ENCODE measurements at places on chromosomes 1 and 21.

GRCh38 chr1:166814611-166815010, 24.7 kb upstream of the POGK start:
- DNase-seq = no peak

GRCh38 chr1:194474701-194475100, 1288.3 kb upstream of the B3GALT2 start:
- DNase-seq = no peak

GRCh38 chr1:24103408-24103807, 8.5 kb downstream of the MYOM3 start:
- no peak for DNase-seq

DNA sequence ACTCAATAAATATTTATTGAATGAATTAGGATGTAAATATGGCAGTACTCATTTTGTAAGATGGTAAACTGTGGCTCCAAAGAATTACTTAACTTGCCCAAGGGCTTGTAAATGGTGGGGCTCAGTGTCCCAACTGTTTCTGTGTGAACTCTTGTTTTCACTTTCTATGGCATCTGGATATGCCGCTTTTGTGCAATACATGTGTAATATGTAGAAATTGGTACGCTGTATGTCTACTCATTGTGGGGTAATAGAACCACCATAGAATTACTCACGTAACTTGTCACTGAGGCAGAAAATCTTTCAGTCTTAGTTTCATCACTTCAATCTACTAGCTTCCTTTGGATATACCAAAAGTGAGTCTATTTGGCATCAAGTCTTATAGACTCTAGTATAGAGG, 977 bp downstream of the PRPF3 start:
- DNase-seq = no peak

DNA sequence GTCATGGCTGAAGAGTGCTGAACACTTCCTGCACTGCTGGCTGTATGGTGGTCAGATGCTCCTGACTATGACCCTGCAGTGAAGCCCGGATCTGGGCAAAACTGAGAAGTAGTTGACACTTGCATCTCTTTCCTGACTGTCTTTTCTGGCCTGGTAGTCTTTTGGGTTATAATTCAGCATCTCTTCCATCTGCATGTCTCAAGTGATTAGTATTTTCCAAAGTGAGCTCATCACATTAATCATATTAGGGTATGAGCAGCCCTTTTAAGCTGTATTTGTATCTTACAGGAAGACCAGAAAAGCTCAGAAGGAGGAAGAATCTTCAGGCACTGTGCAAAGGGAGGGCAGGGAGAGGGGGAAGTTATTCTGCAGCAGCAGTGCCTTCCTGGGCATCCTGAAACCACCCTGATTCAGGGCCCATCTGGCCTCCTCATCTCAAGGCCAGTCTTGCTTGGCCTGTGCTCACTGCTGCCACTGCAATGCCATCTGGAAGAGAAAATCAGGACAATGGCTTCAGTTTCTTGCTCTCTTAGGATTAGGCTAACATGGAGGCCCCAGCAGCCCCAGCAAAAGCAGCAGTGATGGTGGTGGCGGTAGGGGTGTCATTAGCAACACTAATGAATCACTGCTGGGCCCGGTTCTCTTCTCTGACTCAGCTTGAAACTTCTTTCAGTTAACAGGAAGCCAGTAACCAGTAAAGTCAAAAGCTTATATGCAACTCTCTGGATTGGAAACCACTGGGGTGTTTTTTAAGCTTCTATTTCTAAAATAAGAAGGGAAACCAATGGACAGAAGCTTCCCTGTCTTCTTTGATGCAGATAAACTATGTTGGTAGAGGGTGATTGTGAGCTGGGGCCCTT, 63.3 kb upstream of the WDR26 start:
- no peak for DNase-seq

DNA sequence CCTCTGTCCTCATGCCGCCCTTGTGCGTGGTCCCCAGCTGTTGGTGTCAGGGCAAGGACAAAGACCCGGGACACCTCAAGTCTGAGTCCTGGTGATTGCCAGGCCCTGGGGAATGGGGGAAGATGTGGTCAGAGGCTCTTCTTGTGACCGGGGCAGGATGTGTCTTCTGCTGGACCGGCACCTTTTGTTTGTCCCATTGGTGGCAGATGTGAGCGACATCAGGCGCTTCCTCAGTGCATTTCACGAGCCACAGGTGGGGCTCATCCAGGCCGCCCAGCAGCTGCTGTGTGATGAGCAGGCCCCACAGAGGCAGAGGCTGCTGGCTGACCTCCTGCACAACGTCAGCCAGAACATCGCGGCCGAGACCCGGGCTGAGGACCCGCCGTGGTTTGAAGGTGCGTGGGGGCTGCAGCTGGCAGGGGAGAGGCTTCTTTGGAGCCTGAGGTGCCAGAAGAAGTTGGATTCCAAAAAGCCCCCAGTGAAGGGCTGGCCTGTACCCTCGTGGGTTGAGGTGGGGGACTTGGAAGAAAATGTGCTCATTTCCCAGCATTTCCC, 8.4 kb downstream of the DFFB start:
- no peak for DNase-seq

- DNase-seq = no peak
Observed at GRCh38 chr1:159675046-159675445, 39.3 kb downstream of the CRP start.

GRCh38 chr1:98924977-98925376, 79.7 kb downstream of the PLPPR5 start:
- no peak for DNase-seq

DNA sequence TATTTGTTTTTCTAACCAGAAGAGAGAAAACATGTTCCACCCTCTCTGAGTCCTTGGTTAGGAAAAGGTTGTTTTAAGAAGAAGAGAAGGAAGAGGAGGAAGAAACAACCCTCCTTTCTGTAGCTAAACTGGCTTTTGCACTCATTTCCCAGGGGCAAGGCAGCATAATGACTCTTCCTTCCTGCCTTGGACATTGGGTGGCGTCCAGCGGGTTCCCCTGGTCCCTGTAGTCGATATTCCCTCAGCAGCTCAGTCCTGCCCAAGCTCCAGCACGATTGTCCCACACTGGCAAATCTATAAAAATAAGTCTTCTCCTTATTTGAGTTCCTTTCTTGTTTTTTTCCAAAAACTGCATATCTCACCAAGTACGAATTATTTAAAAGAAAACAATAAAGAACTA, 81.2 kb downstream of the TEX35 start:
- no peak for DNase-seq

GRCh38 chr1:165595246-165595938, 35.6 kb upstream of the MGST3 start:
- no peak for DNase-seq

DNA sequence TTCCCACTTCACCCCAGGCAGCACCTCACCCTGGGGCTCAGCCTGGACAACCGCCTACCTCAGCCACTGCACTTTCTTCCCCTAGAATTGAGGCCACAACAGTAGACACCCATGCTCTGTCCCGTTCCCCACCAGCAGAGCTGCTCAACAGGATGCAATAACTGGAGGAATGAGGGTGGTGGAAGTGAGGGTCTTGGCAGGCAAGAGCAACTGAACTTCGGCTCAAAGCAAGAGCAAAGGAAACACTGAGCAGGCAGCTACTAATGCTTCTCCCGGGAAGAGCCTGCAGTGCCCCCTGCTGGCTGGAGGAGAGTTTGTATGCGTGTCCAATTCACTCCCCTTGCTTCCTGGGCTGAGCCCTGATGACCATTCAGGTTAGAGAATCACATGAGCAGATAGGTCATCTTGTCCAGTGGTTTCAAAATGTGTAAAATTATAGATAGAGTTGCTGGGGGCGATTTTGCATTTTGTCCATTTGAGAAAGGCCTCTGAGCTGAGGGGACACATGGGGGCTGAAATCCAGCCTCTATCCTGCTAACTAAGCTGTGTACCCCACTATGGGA, 13.9 kb downstream of the NT5C1A start:
- no peak for DNase-seq

- DNase-seq = no peak
Observed at GRCh38 chr21:45802425-45802824, 158.9 kb downstream of the PCBP3 start.

DNA sequence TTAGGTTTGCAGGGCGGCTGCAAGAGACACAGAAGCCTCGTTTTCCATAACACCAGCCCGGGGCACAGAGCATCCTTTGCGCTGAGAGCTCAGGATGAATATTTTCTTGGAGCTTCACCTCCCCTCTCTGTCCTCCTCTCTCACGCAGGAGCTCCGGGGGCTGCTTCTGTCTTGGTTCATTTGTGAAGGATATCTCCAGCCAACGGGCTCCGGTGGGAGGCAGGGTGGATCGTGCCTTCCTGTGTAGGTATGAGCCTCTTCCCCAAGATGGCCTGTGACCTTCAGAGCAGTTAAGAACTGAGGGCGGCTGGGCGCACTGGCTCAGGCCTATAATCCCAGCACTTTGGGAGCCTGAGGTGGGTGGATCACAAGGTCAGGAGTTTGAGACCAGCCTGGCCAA, 319.0 kb upstream of the C1orf174 start:
- DNase-seq = no peak

DNA sequence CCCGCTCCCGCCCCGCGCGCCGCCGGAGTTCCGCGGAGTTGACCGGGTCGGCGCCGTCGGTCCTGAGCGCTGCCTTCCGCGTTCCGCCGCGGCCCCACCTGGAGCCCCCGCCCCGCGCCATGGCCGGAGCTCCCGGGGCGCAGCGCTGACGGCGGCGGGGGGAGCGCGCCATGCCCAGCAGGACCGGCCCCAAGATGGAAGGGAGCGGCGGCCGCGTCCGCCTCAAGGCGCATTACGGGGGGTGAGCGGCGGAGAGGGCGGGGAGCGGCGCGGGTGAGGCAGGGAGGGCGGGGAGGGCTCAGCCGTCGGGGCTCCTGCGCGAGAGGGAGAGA, 216 bp downstream of the PRKCZ start:
- no peak for DNase-seq

DNA sequence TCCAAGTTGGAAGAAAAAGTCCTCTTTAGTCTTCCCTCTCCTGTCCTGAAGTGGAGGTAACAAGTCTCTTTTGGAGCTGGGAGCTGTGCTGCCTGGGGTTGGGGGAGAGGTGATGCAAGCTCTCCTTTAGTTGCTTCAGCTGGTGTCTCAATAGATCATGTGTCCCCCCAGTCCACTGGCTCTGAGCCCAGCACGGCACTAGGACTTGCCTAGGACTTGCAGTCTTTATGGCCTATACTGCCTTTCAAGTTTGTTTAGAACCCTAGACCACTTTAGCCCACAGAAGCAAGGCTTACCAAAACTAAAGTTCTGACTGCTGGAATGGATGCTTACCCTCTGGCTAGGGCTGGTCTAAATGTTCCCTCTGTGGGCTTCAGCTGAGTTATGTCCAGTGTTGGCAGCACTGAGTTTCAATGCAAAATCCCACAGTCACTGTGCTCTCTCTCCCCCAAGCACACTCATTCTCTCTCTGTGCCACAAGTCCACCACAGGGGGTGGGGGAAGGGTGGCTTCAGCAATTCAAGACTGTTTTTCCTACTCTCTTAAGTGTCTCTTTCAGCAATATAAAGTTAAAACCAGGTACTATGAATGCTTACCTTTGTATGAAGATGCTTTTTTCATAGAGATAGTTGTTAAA, 185.0 kb downstream of the DNAH14 start:
- DNase-seq = no peak

- no peak for DNase-seq
Observed at GRCh38 chr1:171852272-171852671, 11.0 kb downstream of the DNM3 start.

Data from NCI-H1417 treated with DMSO at 0.1 percent for 48 hours (cell line).